Fibroblast of the conjunctiva (primary cell): ENCODE measurements at places on chromosomes 1 and 21.
A peak's percentile ranks its signal among the peaks of the same experiment; 100 is the strongest.

DNA sequence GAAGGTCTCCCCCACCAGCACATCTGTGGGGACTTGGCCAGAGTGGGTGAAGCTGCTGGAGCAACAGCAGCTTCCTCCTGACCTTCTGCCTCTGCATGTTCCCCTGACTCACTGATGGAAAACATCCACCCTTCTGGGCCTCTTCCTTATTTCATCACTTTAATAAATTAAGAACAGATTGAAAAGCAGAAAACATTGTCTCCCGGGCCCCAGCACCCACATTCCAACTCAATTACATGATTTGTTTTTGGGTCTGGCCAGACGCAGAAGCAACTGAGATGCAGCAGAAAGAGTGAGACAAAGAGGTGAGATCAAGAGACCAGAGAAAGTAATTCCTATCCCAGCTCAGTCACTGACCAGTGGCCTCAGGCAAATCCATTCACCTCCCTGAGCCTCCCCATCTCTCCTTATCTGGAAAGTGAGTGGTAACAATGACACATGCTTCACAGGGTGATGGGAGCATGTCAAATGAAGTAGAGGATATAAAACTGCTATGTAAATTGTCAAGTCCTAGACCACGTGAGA is 157.1 kb downstream of the ELAVL4 start:
- peak; percentile 91 for DNase-seq

DNA sequence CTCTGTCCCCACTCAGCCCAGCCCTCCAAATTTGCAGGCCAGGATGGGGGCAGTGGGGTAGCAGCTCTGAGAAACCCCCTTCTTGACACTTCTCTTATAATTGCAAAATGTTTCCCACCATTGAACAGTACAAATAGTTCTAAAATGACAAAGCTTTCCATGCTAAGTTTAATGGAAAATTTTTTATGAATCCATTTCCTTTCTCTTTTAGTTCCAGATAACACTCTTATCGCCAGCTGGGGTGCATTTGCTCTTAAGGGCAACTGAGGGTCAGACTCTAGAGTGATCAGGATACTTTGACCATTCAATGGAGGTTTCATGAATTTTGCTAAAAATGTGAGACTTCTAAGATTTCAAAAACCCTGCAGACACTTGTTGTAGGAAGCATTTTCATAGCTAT is 29.9 kb downstream of the PIK3C2B start:
- no peak for DNase-seq

DNA sequence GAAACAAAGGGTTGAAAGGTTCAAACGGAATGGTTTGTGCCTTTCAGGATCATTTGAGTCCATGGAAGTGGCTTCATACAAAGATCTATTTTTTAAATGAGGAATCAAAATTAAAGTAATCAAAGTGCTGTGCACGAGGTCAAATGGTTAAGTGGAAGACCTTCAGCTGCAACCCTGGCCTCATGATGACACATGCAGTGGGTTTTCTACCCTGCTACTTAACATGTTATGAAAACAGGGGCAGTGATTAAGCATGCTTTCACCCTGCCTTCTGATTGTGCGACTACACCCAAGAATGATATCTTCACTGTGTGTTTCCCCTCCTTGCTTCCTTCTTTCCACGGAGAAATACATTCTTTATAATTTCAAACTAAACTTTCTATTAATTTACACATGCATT is 604.2 kb downstream of the LRRIQ3 start:
- no peak for DNase-seq

DNA sequence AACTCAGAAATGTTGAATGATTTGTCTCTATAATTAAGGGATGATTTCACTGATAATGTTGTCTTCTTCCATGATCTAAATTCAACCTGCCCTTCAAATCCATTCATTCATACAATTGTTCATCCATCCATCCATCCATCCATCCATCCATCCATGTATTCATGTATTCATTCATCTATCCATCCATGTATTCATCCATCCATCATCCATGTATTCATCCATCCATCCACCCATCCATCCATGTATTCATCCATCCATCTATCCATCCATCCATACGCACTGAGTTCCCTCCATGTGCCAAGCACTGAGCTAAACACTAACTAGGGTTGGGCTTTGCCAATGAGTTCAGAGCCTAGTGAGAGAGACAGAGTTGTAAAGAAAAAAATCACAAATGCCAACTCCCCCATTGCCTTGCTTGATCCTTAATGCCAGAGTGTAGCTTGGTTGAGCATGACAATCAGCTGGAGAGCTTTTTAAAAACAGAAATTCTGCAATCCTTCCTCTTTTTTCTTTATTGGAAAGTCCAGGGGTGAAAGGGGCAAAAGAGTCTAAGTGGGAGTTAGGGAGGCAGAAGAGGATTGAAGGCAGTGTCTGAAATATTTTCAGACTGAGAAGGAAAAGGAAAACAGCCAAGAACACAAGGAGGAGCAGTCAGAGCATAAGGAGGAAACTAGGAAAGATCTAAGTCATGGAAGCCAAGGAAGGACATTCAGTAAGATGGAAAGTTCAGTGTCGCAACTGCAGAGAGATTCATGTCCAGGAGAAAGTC is 92.4 kb upstream of the ERG start:
- DNase-seq, result no peak

DNA sequence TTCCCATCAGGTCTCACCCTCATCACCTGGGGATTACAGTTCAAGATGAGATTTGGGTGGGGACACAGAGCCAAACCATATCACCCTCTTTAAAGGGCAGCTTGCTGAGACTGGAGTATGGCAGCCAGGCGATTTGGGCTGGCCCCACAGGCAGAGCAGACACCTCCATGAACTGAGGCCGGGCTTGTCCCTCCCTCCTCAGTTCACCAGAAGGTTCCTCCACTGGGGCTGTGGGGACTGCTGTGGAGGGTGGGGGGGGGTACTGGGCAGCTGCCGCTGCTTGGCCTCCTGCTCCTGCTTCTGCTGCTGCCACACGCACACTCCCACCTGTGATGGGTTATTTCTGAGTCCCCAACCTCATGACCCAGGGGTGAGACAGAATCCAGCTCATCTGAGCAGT is 53.9 kb upstream of the PDE9A start:
- DNase-seq, result no peak

- no peak for DNase-seq
These were observed 1.7 kb downstream of the ATP1A2 start for GRCh38 chr1:160117300-160117699.

- no peak for DNase-seq
These were observed 1.5 kb downstream of the EDEM3 start for GRCh38 chr1:184753117-184753516.

DNA sequence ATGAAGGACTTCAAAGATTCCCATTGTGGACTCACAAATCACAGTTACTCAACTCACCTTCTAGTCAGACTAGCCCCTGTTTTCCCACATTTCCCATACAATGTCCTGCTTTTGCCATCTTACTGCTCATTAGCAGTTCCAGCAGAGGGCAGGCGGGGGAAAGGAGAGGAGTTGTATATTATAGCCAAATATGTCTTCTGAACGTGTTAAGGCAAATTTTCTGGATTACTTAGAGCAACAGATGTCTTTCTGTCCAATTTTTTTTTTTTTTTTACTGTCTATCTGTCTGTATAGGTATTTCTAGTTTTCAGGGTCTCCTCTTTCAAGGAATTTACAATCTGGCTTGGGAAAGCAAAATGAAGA is 29.9 kb upstream of the DDAH1 start:
- no peak for DNase-seq

DNA sequence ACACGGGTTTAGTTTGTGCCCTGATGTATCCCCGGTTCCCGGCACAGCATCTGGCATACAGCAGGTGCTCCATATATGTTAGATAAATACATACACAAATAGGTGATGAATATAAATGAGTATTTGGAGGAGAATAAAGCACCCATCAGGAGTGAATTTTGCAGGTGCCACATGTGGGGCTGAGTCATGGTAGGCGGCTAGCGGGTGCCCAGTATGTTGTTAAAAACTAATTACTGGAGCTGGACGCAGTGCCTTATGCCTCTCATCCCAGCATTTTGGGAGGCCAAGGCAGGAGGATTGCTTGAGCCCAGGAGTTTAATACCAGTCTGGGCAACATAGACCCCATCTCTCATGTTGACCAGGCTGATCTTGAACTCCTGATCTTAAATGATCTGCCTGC is 16.7 kb upstream of the WASF2 start:
- no peak for DNase-seq

DNA sequence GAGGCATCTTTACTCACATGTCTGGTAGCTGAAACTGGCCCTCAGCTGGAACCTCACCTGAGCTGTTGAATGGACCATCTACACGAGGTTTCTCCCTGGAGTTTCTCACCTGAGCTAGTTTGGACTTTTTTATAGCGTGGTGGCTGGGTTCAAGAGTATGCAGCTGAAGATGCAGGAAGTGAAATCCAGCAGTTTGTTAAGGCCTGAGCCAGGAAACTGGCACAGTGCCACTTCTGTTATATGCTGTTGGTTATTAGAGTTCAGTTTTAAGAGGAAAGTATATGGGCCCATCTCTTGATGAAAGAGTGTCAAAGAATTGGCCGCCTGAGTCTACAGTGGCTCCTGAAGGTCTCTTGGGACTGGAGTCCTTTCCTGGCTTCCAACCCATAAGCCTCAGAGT is 35.6 kb downstream of the STUM start:
- DNase-seq, result no peak

DNA sequence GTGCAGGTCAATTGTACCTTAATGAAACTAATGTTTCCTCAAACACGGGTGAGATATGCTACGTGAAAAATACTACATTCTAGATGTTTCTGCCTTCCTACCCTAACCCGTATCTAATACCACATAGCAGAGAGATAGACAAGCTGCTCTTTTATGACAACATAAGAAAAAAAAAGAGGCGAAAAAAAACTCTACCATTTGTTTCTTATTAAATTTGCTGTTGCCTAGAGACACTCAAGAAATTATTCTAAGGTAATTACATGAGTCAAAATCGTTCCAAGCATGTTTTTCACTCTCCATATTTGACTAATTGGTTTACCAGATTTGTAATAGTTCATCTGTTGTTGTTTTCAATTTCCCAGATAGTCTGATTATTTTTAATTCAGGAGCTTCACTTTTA is 27.4 kb downstream of the PALMD start:
- DNase-seq, result no peak

DNA sequence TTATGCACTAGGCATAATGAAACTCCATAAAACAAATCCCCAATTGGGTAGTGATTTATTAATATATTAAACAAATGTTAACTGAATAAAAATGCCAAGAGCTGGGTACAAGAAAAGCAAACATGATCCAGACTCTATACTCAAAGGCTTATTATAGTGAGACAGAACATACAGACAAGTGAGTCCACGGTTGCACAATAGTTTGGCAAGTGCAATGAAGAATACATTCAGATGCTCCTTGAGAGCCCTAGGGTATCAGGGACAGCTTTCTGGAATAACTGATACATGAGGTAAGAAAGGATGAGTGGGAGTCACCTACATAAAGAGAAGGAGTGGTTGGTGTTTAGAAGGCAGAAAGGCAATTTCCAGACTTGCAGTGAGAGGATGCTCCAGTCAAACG is 85.1 kb downstream of the VAV3 start:
- no peak for DNase-seq

DNA sequence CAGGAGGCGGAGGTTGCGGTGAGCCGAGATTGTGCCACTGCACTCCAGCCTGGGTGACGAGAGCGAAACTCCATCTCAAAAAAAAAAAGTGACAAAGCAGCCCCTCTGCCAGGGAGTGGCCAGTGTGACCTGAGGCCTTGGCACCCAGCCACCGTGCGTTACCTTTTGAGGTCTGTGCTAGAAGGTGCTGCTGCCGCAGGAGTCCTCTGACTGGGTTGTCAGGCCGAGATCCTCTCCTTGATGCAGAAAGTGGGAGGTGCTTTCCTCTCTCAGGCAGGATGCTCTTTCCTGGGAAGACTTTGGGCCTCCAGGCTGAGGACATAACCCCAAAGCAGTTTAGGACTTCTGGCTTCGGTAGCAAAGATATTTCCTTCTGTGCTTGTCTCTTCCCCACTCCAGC is 280.5 kb upstream of the VAMP3 start:
- no peak for DNase-seq

DNA sequence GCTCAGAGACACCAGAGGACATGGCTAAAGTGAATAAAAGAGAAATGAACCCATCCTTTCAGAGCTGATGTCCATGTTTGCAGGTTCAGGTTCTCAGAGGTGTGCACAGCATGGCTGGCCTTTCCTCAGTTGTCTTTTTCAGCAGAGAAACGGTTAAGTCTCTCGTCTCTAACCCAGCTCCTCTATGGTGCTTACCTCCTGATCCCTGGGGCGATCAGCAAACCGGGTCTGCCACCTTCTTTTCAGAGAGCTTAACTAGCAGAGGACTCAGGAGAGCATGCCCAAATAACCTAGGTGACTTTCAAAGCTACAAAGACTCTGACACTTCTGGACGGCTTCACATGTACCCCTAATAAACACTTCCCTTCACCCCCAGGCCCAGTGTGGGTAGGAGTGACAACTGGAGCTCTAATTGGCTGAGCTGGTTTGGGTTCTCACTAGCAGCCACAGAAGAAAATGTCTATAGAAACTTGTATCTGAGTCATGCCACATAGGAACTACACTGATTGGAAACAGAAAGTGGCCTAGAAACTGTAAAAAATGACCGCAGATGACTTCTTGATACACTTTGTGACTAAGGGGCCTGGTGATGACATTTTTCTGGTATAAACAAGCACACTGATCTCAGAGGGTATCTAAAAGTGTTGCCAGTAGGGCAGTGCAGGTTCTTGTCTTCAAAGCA is at the start of gene AIM2:
TSS of gene AIM2 (minus strand) at position 329 of the 682 bp plus-strand sequence. CDS start 3,267 bp downstream, outside the sequence.
- DNase-seq, result no peak

- DNase-seq, result no peak
These were observed 1397.8 kb downstream of the NCAM2 start for GRCh38 chr21:22395965-22396364.

DNA sequence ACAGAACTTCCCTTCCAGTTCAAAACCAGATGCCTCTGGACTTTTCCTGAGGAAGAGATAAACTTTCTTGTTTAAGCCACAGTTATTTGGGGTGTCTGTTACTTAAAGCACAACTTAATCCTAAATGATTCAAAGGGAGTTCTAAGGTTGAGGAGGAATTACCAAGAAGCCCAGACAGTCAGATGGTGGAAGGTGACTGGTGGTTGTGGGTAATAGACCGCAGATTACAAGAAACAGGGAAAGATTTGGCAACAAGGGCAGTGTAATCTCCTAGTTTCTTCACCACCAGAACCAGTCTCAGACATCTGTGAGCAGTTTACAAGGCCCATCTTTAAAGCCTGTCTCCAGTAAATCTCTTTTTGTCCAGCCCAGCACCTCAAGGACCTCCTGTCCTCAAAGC is 130.1 kb upstream of the CTTNBP2NL start:
- DNase-seq, result no peak
